ENCODE measurements at places on chromosomes 2 and 18.

DNA sequence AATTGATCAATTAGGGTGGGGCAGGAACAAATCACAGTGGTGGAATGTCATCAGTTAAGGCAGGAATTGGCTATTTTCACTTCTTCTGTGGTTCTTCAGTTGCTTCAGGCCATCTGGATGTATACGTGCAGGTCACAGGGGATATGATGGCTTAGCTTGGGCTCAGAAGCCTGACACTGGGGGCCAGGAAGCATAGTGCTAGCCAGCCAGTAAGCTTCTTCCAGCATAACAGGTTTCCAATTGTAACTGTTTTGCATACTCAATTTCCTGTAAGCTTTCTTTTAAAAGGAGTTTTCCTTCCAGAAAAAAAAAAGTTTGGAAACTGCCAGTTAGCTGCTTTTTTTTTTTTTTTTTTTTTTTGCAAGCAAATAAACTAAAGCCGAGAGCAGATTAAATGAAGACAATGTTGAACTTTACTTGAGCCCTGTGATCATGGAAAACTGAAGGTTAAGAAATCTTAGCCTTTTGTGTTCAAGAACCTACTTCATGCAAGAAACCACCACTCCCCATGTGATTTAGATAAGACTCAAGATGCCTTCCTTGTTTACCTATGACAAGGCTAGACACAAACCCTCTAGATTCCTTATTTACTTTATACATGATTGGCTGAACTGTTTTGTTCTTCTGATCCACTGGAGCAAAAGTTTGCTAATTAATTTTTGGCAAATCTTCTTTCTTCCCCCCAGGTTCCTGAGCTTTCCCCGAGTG lies 126.9 kb upstream of the LINC00305 start:
- DNase-seq = no peak

GRCh38 chr2:101815739-101816391 lies 118.4 kb downstream of the MAP4K4 start:
- no peak for DNase-seq

DNA sequence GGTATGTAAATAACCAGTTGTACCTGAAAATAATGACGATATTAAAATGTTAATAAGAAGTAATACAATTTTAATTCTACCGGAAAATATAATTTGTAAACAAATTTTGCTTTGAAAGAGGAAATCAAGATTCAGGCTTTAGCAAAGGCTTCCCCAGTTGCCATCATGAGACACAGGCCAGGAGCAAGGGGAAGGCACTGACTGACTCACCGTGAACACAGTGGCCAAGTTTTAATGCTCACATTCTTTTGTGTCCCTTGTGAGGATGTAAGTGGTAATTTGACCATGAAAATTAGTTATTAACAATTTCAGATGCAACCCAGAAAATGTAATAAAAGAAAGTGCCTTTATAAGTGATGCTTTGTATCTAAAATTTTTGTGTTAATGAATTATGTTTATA lies 164.1 kb downstream of the GREB1L start:
- no peak for DNase-seq

GRCh38 chr2:100404411-100404810 lies 13.1 kb downstream of the CHST10 start:
- DNase-seq = no peak

- DNase-seq = peak; percentile 75
These were observed 20.5 kb upstream of the LRPPRC start for GRCh38 chr2:44016282-44016681.

DNA sequence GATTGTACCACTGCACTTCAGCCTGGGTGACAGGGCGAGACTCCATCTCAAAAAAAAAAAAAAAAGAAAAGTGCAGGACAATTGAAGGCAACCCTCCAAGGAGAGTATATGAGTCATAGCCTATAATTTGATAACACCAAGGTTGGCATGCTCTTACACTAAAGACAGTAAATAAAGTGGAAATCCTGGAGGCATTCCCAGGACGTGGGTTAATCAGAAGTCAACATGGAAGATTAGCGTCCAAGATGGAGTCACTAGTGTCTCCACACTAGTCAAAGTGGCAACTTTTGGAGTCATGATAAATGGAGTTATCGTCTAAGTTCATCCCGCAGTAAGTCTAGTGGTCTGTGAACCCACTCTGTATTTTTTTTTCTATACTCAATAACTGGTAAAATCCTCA lies 21.2 kb upstream of the UGGT1 start:
- no peak for DNase-seq

DNA sequence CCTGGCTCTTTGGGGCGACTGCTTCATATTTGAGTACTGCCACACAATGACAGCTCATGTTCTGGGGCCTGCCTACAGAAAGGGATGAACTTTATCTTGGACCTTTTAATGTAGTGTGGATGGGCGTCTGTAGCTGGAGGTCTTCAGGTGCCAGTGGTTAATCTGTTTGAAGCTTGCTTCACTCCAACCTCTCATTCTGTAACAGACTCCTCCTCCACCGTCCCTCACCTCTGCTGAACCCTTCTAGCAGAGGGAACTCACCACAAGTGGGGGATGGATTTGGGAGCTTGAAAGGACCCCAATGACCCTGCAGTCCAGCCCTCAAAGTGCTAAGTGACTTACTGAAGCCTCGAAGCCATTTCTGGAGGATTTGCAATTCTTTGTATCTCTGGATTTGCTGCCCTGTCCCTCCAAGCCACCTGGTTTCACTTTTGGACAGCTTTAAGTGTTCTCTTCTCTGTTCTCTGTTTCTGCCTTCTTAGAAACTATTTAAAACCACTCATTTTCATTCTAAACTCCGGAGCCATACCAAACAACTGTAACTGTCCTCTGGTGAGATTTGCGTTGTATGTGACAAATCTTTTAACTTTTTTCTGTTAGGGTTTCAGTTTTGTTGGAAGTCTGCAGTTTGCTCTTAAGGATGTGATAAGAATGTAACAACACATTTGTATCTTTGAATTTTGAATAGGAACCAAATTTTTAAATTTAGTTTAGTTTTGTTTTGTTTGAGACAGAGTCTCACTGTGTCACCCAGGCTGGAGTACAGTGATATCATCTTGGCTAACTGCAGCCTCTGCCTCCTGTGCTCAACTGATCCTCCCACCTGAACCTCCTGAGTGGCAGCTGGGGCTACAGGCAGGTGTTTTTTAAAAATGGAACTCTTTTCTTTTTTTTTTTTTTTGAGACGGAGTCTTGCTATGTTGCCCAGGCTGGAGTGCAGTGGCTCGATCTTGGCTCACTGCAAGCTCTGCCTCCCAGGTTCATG lies 37.0 kb upstream of the CASP8 start:
- no peak for DNase-seq

DNA sequence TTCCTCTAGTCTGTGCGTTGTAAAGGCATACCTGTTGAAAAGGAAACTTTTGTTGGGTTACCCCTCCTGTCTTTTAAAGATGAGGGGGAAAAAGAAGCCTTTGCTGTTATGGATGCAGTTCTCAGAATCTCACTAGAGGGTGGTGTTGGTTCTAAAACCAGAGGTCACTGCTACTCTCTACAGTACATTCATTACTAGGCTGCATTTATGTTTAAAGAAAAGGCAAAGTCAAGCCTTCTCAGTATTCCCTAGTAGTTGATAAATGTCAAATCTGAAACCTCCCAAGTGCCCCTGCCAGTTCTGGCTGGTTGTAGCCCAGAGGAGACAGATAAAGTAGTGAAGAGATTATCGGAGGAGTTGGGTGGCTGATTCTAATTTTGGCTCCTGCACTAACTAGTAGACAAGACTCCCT lies 1.4 kb upstream of the PLCL1 start:
- peak; percentile 39 for DNase-seq

Data from activated naive CD4-positive, alpha-beta T cell treated with anti-CD3 and anti-CD28 coated beads, Interleukin-2, amount 10 ng/mL, durations not matched to agents 7 days and 5 days (primary cell).